ENCODE measurements at places on chromosomes 12 and 14.

DNA sequence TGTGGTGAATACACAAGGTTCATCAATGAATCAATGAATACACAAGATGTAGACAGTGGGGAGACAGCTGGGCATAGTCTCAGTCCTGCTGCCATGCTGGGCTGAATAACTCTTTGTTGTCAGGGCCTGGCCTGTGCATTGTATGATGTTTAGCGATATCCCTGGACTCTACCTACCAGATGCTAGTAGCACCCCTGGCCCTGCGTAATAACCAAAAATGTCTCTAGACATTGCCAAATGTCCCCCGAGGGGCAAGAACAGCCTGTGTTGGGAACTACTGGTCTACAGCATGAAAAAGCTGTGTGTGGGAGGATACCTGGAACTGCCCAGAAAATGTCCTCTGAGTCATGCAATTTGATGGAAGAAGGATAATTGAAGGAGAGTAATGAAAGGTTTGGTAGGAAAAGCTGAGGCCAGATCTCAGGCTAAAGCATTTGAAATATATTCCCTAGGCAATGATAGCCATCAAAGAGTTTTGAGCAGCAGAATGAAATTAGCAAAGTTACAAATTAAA is 128.2 kb downstream of the TMEM30B start:
- DNase-seq = no peak

DNA sequence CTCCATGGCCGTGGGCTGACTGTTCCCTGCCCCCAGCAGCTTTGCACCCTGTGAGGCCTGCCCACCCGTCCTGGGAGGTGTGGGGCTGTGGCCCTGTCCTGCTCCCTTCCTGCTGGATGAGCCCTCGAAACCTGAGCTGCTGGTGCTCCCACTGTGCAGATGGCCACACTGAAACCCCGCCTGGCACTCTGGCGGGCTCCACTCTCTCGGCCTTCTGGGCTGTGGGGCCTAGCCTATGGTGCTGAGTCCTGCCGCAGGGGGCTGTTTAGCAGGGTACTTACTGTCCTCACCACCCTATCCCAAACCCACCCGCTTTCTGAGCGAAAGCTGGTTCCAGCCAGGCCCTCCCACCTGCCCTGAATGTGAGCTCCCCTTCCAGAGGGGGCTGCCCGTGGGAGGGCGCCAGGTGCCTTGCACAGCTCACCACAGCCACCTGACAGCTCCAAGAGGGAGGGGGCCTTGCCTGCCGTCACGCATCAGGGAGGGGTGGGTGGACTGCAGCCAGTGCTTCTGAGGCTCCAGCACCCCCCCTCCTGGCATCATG is 7.3 kb downstream of the SLC25A47 start:
- no peak for DNase-seq

DNA sequence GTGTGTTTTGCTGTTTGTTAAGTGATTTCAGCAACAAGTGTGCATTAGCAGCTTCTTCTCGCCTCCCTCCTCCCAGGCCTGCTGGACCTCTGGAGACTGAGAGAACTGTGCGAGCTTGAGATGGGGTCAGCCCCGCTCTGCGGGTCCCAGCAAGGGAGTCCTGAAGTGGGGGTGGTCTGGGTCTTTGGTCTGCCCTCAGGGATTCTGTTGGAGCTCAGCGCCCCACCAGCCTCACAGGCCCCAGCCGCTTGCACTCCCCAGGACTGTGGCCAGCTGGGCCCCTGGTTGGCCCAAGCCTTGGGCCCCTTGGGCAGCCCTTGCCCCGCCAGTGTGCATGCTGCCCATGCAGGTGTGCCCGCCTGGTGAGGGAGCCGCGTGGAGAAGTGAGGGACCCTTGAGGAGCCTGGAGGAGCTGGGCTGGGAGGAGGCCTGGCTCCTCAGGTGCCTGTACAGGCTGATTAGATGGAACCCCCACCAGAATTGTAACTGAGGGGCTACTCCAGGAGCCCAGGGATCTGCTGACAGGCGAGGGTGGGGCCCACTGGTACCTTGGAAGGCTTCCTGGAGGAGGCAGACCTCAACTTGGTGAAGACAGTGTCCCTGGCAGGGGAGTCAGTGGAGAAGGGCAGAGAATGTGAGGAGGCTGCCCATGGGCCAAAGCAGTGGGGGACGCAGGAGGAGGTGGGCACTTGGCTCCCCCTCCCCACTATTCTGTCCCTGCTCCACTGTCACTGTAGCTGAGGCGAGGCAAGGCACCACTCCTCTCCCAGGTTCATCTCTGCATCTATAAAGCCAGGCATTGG is 56.7 kb downstream of the BEGAIN start:
- no peak for DNase-seq

- DNase-seq = no peak
Measured at GRCh38 chr12:27500546-27500945, 23.5 kb upstream of the PPFIBP1 start.

GRCh38 chr12:39105111-39105510 is 199.7 kb upstream of the CPNE8 start:
- DNase-seq = no peak

DNA sequence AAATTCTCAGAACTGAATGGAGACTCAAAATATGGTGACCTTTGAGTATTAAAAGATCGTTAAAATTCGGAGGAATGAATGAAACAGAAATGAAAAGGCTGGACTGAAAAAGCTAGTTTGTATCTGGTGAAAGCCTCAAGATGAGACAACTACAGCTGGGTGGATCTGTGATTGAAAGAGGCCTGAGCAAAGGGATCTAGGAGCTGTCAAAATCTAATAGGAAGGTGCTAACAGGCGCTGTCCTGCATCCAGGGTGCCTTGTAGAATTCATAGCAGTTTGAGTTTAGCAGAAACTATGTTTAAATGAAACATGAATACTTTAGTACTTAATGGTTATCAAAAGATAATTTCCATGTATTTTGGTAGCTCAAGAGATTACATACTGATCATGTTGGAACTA is 2.3 kb downstream of the YY1 start:
- no peak for DNase-seq

DNA sequence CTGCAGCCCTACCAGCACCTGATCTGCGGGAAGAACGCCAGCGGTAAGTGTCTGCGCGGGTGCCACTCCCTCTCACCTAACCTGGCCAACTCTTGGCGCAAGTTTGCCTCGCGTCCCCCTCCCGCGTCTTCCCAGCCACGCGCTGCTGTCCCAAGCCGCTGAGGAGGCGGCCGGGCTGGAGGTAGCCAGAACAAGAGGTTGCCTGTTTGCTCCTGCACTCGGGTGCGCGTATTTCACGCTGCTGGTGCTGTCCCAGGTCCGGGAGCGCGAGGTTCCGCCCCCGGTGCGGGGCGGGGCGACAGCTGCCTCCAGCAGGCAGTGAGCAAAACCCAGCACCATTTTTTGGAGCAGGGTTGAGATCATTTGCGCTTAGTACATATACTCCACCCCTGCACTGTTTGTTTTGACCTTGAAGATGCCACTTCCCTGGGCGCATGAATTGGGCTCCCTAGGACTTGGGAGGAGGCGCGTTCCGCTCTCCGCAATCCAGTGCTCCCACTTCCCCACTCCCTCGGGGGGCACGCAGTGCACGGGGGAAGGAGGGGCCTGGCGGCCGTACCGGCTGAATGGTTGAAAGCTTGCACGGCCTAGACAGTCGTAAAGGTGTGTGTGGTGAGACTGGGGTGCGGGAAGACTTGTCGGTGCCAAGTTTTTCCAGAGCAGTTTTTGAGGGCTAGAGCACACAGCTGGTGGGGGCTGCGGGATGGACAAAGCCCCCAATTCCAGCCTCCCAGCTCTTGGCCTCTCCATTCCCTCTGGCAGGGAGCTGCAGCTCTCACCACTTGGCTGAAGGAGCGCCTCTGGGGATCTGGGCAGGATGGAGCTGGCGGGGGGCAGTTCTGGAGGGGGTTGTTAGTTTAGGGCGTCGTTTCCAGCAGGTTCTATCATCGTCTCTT is 226.9 kb upstream of the CRY1 start:
- DNase-seq = no peak

DNA sequence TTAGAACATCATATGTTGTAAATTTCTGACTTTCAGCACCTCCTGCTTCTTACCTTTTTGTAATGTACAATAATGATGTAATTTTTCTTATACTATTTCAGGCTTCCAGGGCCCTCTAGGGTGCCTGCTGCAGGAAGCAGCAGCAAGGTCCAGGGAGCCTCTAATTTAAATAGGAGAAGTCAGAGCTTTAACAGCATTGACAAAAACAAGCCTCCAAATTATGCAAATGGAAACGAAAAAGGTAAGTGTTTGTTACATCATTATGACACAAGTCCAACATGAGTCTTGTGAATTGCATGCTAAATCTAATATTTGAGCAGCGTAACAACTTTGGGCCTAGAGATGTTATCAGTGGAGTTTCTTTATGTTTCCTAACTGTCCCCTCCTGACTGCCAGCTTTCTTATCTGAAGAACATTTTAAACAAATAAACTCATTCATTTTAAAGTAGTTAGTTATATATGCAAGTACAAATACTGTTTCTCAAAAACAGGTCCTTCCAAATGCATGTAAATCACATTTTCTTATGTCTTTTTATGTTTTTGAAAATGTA is 167.6 kb downstream of the NAV3 start:
- DNase-seq = no peak

DNA sequence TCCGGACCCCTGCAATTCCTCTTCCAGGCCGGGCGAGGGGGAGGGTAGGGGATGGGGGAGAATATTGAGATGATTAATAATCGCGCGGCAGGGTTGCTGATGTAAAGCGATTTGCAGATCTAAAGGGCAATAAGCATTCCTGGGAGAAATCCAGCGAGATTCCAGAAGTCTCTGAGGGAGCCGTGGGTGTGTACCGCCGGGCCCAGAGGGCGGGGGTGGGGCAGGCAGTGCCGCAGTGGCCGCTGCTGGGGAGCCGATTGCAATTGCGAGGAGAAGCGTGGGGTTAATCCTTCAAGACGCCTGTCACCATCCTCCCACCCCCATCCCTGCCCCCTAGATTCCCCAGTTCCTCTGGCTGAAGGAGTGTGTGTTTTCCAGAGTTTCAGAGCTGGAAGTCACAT is 16.4 kb downstream of the FOS start:
- no peak for DNase-seq

GRCh38 chr14:53217316-53217994 is 64.3 kb upstream of the DDHD1 start:
- DNase-seq = peak; percentile 6

DNA sequence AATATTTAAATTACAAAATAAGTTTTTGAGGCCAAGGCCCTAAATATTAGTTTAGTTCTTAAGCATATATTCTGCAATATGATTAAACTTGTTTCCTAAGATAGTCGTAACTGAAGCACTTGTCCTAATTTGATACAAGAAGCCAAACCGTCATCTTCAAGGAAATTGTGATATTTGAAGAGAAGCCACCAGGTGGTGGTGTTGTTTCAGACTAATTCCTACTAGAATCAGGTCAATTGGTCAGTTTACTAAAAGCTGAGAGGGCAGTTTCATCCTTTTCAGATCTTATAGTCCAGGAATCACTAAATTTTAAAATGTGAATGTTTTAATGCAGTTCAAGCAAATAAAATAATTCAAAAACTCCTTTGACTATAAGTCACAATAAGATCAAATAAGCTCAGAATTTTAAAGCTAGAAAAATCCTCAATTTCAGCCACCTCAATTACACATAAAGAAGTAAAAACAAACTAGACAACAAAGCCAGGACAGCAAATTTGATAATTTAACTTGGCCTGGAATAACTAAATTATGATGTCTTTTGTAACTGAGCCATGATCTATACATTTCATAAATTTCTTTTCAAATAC is 7.1 kb upstream of the ARL1 start:
- DNase-seq = peak; percentile 36

DNA sequence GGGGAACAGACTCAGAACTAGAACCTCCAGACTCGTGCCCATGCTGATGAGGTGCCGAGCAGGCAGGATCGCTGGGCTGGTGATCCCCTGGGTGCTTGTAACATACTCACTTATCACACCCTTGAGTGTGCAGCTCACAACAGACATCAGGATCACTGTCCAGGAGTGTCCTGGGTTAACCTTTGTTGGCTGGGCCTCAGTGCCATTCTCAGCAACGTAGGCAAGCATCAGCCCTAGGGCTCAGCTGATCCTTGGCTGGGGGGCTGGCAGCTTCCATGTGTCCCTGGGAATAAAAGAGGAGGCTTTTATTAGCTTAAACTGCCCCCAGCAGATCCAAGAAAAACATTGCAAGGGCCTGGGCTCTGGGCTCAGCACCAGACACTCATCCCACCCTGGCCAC is 1.6 kb downstream of the TMEM229B start:
- no peak for DNase-seq

- DNase-seq = no peak
Measured at GRCh38 chr12:65470256-65470655, 191.8 kb downstream of the MSRB3 start.

GRCh38 chr12:66438601-66439000 is 136.3 kb downstream of the HELB start:
- no peak for DNase-seq

GRCh38 chr12:7375145-7375543 is 68.8 kb downstream of the CD163L1 start:
- DNase-seq = no peak

GRCh38 chr14:75454963-75455546 is 27.2 kb downstream of the JDP2 start:
- DNase-seq = no peak

DNA sequence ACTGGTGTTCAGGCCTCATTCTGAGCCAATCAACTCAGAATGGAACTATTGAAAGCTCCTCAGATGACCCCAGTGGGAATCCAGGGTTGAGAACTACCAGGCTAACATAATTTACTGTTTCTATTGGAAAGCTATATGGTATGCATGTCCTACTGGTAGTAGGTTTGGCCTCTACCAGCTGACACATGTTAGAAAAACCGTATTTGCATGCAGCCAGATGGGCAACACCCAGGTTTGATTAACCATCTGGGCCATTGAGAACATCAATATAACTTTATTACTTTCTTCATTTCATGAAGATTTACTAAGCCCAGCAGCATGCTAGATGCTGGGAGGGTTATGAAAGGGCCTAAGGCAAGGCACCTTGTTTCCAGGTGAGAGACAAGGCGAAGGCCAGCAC is 181.4 kb upstream of the PARP11 start:
- DNase-seq = no peak

DNA sequence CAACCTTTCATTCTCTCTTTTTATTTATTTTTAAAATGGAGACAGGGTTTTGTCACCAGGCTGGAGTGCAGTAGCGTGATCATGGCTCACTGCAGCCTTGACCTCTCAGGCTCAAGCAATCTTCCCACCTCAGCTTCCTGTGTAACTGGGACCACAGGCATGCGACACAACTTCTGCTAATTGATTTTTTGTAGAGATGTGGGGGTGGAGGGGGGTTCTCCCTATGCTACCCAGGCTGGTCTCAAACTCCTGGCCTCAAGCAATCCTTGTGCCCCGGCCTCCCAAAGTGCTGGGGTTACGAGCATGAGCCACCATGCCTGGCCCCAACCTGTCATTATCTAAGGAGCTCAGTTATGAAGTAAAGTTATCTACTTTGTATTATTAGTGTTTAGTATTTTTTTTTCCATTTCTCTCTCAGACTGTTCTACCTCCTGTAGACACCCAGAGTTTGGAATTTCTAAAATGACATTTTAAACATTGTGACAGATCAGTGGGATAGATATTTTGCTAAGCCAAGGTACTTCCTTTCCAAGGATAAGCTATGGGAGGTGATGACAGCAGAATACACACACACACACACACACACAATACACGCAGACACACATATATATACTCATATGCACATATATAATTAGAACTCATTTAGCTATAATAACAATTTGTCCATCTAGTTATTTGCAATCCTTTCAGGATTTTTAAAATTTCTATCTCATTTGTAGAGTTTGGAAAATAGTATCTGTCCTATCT is 2.1 kb upstream of the USP44 start:
- no peak for DNase-seq

GRCh38 chr12:105109465-105110212 is 2.1 kb downstream of the WASHC4 start:
- DNase-seq = no peak

- DNase-seq = no peak
Measured at GRCh38 chr14:103705118-103705503, 10.1 kb downstream of the XRCC3 start.

All from NCI-H1930 (cell line).